Stimulated activated CD4-positive, alpha-beta T cell treated with anti-CD3 and anti-CD28 coated beads, Interleukin-12 subunit alpha, Interleukin-12 subunit beta, amount 100 ng/mL, for 48 hours (primary cell): ENCODE measurements at places on chromosomes 16 and 17.

DNA sequence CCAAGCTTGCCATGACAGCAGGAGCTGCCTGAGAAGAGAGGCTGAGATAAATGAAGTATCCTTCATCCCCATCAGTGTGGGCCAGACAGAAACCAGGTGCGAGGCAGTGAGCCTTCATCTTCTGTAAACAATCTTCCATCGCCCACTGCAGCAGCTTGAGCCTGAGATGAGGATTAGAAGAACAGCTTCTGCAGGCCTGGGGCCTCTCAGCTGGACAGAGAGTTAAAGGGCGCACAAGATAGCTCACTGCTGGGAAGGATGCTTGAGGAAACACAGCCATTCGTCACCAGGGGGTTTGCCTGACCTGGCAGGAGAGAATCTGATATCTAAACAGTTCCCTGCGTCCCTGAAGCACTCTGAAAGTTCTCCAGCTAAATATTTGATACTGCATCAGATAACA, 27.1 kb downstream of the HOXB1 start:
- no peak for DNase-seq

DNA sequence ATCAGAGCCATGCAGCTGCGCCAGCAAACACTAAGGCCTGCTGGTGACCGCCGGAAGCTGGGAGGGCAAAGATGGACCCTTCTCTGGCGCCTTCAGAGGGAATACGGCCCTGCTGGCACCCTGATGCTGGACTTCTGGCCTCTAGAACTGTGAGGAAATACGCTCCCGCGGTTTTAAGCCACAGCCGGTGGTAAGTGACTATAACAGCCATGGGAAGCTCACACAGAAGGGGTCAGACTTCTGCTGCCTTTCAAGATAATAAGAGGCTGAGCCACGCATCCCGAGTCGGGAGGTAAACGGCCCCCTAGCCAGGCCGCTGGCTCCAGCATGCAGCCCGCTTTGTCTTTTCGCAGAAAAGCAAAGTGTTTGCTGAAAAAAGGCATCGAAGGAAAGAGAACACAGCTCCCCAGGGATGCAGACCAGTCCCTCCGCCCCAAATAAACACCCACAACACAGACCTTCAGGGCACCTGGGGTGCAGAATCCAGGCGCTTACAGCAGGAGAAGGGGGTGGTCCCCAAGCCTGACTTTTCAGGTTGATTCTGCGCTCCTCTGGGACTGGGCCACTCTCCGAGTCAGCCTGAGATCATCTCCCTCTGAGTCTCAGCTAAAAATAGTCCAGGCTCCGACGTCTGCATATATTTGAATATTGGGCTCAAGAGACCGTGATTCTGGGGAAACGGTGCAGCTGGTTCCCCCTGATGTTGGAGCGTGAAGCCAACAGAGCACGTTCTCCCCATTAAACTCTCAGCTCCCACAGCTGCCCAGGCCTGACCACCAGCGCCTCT, 89.7 kb downstream of the MGAT5B start:
- DNase-seq, result no peak

GRCh38 chr17:73539166-73539565, 105.1 kb downstream of the SDK2 start:
- no peak for DNase-seq

GRCh38 chr17:2949469-2950044, 113.8 kb downstream of the OR1D5 start:
- DNase-seq, result no peak

DNA sequence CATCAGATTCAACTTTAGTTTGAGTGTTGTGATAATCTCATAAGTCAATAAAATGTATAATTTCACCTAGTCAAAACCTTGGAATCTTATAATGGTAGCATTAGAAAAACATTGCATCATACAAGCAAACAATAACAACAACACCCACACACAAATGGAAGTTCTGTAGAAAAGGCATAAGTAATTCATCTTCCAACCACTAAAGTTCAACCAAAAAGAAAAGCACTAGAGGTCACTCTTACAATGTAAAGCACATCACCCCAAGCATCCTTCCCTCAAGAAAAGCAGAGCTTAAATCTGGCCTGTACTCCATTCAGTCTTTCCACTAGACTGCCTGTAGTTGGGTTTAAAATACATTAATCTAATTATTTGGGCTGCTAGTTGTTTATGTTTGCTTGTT, 1.8 kb downstream of the CNTNAP4 start:
- no peak for DNase-seq

DNA sequence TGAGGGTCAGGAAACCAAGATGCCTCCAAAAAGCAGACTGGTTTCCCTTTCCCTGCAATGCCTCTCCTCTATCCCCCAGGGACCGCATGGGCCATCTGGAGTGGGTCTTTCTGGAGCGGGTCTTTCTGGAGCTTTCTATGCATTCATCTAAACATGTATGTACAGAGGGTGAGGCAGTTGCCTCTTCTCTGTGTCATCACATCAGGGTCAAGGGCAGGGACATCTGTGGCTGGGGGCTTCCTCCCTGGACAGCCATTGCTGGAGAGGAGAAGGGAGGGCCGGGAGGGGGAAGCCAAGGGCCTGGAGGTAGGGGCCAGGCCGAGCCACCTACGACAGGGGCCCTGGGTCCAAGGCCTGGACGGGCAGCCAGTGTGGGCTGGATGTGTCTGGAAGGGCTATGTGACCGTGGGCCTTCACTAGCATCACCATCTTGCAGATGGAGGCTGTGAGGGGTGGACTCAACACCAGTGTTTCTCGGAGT, 840 bp downstream of the ADCY7 start:
- DNase-seq, result no peak

GRCh38 chr16:75647112-75647491, 363 bp downstream of the KARS1 start:
- no peak for DNase-seq

DNA sequence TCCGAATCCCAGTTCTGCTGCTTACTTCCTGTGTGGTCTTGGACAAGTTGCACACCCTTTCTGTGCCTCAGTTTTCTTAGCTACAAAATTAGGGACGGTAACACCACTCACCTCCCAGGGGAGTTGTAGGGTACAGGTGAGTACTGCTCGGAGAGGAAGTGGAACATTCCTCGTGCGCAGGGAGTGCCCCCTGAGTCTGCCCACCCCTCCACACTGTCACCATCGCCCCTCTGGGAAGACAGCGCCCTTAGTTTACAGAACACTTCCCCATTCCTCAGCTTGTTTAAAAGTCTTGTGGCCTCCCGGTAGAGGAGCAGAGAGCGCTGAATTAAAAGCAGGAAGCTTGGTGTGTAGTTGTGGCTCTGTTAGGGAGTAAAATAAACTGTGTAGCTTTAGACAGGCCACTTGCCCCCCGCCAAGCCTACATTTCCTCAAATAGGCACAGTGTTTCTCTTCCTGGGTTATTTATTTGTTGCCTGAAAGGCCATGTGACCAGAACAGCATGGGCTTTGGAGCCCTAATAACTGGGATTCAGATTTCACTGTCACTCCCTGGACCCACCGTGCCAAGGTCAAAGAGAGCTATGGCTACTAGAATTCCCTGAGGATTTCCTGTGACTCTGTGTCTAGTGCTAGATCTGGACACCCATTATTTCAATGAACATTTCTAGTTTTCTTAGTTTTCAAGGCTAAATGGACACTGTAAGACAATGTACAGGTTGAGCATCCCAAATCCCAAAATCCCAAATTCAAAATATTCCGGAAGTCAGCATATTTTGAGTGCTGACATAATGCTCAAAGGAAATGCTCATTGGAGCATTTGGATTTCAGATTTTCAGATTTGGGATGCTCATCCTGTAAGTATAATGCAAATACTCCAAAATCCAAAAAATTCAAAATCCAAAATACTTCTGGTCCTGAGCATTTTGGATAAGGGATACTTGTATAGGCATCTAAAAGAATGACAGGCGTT, 372.5 kb downstream of the SNX29 start:
- no peak for DNase-seq

- no peak for DNase-seq
These were observed 16.3 kb downstream of the DNAI2 start for GRCh38 chr17:74290340-74290739.

GRCh38 chr17:8698162-8698971, 46.3 kb downstream of the CCDC42 start:
- no peak for DNase-seq

DNA sequence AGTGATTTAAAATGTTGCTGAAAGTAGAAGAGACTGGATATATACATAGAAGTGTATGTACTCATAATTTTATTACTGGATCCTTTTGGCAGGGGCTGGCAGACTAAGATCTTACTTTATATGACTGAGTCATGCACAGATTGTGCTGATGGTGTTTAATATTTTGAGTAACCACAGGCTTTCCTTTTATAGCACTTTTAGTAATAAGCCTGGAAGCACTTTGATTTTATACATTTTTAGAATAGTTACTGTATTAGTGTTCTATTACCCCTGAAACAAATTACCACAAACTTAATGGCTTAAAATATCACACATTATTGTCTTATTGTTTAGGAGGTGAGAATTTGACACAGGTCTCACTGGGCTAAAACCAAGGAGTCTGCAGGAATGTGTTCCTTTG, 113.4 kb upstream of the CDH8 start:
- no peak for DNase-seq

- DNase-seq, result no peak
These were observed 6.2 kb downstream of the AKAP1 start for GRCh38 chr17:57091186-57091618.

DNA sequence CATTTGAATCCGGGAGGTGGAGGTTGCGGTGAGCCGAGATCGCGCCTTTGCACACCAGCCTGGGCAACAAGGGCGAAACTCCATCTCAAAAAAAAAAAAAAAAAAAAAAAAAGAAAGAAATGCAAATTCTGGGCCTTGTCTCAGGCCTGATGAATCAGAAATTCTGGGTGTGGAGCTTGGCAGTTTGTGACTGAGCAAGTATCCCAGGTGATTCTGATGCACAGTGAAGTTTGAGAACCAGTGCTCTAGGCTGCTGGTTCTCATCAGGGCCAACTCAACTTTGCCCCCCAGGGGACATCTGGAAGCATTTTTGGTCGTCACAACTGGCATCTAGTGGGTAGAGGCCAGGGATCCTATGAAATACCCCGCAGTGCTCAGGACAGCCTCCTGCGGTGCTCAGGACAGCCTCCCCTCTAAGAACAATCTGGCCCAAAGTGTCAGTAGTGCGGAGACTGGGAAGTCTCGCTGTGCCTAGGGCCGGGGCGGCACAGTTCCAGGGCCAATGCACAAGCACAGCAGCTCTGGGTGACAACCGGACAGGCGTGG, 55.9 kb downstream of the SDK2 start:
- no peak for DNase-seq

DNA sequence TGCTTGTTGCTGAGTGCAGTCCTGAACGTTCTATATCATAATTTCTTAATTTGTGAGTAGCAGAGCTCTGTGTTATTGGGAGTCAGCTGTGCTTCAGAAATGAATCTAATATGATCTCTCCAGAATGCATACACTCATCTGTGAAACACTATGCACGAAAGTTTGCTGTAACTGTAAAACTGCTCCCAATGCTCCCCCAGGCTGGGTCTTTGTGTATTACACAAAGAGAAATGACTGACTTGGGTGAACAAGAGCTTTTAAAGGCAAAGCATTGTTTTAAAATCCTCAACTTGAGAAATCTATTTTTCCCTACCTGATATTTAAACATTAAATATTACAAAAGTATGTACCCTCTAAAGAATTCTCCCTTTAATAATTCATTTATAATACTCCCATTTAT, 636.7 kb upstream of the KIF2B start:
- no peak for DNase-seq

DNA sequence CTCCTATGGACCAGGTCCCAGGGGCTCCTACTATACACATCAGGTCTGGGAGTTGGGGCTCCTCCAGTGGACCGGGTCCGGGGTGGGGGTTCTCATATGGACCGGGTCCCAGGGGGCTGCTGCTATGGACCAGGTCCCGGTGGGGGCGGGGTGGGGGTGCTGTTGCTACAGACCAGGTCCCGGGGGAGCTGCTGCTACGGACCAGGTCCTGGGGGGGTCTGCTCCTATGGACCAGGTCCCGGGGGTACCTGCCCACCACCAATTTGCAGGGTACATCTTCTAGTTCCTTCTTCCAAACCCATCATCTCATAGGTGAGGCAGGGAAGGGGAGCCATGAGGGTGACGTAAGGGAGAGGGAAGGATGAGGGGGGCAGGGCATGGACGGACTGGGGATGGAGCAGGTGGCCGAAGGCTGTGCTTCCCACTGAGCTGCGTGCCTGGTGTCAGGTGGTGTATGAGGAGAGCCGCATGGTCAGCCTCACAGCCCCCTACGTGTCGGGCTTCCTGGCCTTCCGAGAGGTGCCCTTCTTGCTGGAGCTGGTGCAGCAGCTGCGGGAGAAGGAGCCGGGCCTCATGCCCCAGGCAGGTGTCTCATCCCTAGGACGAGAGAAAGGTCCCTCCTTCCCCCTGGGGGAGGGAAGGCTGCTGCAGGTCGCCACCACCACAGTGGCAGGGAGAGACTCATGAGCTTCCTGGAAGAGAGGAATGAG, 6.6 kb downstream of the ENDOV start:
- no peak for DNase-seq

DNA sequence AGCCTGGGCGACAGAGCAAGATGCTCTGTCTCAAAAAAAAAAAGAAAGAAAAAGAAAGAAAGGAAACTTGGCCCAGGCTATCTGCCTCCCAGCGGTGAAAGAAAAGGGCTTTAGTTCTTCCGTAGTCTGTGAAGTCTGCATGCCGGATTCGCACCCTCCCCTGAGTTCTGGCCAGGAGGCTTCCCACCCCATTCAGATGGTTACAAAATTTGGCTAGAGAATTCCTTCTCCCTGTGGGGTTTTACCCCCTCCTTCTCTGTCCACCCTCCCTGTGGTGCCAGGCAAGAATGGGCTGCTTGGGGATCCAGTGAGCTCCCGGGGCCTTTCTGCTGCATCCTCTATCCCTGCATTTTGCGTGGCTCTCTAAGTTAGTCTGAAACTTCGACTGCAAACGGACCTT, 37.8 kb downstream of the PAFAH1B1 start:
- no peak for DNase-seq

GRCh38 chr17:13874817-13875216, 194.5 kb upstream of the COX10 start:
- DNase-seq, result no peak

GRCh38 chr17:42078396-42079043, 19.8 kb downstream of the ZNF385C start:
- DNase-seq, result no peak

DNA sequence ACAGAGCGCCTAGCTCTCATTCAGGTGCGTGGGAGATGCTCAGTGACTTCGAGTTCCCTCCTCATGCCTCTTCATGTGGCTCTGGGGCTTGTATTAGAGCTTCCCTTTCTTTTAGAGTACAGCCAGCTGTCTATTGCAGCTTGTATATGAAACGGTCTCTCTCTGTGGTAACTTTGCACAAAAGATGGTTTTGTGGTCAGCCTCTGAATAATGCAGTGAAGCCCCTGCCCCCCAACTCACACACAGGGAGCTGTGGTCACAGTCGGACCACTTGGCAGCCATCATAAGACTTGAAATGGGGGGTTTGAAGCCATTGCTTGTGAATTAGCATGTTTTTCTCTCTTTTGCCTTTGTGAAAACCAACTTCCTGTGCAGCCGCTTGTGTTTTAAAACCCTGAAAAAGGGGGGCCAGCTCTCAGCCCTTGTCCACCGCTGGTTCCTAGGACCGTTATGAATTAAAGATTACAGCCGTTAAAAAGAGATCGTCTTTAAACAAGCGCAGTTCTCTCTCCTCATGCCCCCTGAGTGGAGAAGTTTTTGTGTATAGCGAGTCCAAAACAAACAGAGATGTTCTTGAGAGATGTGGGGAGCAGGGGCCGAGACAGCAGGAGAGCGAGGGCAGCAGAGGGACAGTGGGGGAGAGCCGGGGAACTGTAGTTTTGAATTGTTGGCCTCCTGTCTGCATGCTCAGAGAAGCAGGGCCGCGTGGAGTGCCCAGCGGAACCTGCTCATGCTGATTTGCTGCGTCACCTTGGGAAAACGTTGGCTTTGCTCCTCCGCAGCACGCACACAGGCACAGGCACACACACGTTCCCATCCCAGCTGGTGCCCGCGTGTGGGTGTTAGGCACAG, 199.0 kb downstream of the MSI2 start:
- DNase-seq, result no peak

- no peak for DNase-seq
These were observed 4.2 kb downstream of the MBTD1 start for GRCh38 chr17:51255673-51256072.
